Activated T-helper 9 cell treated with anti-CD3 and anti-CD28 coated beads, Interleukin-2, amount 50 U/mL, for 16 hours (primary cell): ENCODE measurements at places on chromosomes 13 and 19.

- DNase-seq = no peak
These were observed 83.5 kb upstream of the KCTD15 start for GRCh38 chr19:33713194-33713593.

DNA sequence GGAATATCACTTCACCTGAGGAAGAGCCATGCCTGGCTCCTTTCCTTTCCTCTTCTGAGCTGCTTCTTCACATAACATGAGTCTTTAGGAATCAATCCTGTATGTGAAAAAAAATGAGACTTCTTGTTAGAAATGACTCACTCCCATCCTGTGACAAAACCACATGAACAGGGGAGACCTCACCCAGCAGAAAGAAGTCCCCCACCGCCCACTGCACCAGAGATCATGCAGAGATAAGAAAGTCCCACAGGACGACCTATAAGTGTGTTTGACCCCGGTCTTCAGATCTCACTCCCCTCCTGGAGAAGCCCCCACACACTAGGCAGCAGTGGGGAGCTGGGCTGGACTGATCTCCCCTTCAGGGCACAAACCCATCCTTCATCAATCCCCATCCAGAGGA is 7.8 kb downstream of the ZNF600 start:
- peak; percentile 37 for DNase-seq

GRCh38 chr19:9827289-9828238 is at the start of gene UBL5:
TSS of gene UBL5 (plus strand) at chr19:9827918. CDS start at chr19:9828338, 420 bp downstream.
- peak; percentile 83 for DNase-seq

GRCh38 chr13:110400786-110401533 is 93.9 kb downstream of the COL4A2 start:
- no peak for DNase-seq

- DNase-seq = no peak
These were observed 190.1 kb upstream of the CSNK1A1L start for GRCh38 chr13:37295573-37295972.

DNA sequence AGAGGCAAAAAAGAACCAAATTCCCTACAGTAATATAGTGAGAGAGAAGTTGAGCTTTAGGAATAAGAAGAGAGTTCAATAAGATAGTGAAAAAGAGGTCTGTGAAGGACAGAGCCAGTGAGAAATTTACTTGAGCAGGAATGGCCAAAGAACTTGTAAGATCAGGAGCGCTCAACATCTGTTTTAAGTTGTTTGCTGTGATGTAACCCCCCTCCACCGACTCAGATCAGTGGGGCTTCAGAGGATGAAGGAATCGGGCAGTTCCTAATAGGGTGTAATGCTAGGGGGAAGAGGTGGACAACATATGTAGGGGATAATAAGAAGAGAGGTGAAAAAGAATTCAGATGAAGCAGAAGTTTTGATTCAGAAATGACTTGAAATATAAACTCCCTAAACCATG is 85.3 kb upstream of the FNDC3A start:
- DNase-seq = no peak

DNA sequence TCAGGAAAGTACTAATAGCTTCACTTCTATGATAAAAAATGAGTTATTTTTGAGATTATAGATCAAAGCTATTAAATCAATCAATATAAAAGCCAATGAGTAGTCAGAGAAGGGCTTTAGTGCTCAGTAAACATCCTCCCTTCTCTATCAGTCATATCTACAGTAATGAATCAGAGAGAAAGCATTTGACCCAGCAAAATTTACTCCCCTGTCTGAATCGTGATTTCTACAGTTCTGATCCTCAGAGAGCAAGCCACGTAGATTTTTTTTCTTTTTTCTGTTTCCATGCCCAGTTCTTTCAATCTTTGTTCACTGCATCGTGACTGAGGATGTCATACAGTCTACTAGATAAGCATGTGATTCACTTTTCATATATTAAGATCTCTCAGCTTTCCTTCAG is 16.2 kb upstream of the MBNL2 start:
- no peak for DNase-seq

GRCh38 chr19:35673121-35673804 is 6.9 kb downstream of the UPK1A start:
- peak; percentile 26 for DNase-seq

DNA sequence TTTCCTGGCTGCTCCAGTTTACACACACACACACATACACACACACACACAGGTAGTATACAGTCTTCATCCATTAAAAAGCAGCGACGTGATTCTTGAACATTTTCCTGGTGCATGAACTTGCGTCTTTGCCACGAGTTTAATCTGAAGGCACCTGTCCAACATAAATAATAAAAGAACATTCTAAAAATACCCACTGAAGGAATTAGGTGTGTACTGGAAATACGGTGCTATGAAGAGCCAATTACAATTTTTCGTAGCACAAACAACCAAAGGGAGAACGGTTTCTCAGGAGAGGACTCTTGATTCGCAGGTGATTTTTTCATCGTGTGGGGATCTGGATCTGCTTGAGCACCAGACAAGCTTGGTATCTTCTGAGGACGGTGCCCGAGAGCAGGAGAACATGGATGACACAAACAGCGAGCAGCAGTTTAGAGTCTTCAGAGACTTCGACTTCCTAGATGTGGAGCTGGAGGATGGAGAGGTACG is 61.2 kb downstream of the ZAR1L start:
- DNase-seq = no peak
